ENCODE measurements at places on chromosomes 4 and X.

DNA sequence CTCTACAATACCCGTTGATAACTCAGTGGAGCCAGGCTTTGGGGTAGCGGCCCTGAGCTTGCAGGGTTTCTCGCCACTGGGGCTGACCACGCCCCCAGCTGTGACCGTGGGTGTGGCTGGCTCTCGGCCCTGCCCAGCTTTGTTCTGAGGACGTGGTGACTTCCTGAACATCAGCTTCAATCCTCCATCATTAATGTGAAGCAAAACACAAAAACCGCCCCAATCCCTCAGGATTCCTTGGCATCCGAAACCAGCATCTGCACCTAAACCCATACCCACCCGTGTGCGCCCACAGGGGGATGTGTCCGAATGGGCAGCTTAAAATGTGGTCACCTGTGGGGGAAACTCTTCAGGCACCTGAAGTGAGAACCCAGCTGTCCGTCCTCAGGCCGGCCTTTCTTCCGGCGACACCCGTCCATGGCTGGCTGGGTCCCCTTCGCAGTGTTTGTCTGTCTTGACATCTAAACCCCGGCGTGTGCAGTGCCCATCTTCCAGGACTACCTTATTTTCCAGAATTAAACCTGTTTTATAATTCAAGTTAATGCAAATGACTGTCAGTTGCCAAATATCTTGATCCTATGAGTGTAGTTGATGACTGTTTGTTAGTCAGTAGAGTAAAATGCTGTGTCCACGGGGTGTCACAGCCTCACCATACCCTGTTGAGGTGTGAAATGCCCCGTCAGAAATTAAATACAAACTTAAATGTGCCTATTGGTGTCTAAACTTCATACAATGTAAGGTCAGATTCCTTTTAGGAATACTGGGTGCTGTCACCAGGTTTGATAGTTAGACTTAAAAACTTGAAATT, 27.3 kb downstream of the NELFA start:
- no peak for DNase-seq

- DNase-seq = no peak
Measured at GRCh38 chr4:176830971-176831370, 38.2 kb upstream of the VEGFC start.

DNA sequence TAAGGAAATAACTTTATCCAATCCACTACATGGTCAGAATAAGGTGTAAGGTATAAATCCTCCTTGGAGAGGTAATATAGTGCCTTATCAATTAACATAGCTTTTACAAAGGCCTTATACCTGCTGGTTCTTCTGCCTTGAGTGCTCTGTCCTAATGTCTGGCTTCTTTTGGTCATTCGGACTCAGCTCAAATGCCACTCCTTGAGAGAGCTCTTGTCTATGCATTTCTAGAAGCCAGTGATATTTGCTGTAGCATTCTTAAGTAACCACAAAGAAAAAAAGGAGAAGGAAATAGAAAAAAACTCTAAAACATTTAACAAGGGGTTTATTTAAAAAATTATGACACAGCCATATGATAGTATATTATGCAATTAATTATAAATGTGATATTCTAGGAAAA, 444.8 kb upstream of the SLIT2 start:
- DNase-seq = no peak

DNA sequence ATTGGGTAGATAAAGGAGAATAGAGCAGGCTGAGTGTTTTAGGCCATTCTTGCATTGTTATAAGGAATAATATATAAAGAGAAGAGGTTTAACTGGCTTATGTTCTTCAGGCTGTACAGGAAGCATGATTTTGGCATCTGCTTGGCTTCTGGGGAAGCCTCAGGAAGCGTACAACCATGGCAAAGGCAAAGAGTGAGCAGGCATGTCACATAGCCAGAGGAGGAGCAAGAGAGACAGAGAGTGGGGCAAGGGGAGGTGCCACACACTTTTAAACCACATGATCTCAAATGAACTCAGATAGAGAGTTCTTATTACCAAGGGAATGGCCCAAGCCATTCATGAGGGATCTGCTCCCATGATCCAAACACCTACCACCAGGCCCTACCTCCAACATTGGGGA, 4.4 kb upstream of the METTL14 start:
- DNase-seq = no peak

GRCh38 chrX:151789179-151789800, 54.7 kb downstream of the CNGA2 start:
- no peak for DNase-seq

- DNase-seq = no peak
Measured at GRCh38 chrX:103536071-103536470, 16.8 kb upstream of the RAB40A start.

- DNase-seq = no peak
Measured at GRCh38 chr4:69649207-69649606, 3.8 kb downstream of the UGT2A1 start.

DNA sequence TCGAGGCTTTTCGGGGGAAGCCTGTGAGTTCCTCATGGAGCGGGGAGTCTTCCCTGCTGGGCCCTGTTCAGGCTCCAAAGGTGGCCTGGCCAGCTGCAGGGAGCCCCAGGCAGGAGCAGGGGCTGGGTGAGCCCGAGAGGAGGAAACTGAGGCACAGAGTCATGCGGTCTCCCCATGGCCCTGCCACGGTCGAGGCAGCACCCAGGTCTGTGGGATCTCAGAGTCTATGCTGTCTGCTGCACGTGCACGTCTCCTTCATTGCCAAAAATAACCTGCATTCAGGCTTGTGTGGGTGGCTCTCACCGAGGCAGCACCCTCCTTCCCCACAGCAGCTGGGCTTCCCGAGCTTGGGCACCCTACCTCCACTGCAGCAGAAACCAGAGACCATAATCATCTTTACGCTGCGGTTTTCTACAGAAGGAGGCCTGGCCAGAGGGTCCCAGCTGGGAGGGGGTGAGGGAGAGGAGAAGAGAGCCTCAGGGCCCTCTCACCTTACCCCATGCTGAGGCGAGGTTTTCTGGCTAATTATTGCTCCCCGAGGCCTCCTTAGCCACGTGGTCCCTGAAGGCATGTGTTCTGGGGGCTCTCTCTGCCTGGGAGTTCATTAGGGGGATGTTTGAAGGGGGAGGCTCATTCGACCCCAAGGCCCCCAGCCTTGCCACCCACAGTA, 64.3 kb downstream of the CPZ start:
- no peak for DNase-seq

- DNase-seq = no peak
Measured at GRCh38 chr4:11635342-11635741, 206.6 kb upstream of the HS3ST1 start.

DNA sequence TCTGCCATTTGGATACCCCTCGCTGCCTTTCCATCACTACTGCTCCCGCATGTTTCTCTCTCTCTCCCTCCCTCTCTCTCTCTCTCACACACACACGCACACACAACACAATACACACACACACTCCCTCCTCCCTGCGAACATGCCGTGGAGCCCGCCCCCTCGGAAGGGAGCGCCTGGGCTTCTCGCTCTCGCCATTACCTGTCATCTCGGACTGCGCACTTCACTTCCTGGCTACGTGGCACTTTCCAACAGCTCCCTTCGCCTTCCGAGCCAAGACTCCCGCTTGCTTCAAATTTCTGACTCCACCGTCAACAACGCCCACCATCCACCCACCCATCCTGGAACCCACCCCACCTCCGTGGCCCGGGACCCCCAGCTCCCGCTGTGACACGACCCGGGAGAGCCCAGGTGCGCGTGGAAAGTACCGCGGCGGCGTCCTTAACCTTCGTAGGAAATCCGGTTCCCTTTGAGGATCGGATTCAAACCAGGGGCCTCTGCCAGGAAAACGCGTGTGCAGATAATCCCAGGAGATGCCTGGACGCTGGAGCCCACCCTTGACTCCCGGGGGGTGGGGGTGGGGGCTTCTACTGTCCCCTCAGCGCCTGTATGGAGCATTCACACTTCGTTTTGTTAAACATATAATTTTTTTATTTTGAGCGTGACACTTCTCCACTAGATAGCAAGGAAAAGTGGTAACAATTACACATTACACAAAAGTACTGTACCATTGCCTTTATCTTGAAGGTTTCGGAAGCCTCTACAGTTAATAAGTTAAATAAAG, 12.5 kb downstream of the ARX start:
- no peak for DNase-seq

- DNase-seq = no peak
Measured at GRCh38 chr4:88792821-88793220, 95.2 kb upstream of the NAP1L5 start.

GRCh38 chr4:170887396-170887795, 797.6 kb upstream of the AADAT start:
- DNase-seq = no peak

- no peak for DNase-seq
Measured at GRCh38 chr4:75715105-75715799, 9.1 kb upstream of the USO1 start.

GRCh38 chrX:154321594-154321993, 26.0 kb downstream of the TKTL1 start:
- DNase-seq = no peak

DNA sequence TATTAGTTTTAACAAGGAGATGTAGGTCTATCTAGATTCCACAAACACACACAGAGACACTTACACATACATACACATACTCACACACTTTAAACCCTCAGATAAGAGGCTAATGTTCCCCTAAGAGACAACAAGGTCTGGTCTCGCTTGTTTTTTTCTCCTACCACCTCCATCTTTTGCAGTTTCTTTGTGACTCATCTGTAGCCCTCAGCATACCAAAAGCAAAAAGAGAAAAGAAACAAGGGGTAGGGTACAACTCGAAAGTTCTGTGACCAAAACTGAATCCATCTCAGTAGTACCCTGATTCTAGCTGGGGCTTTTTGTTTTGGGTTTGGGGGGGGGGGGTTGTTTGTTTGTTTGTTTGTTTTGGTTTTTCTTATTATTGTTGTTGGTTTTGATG, 12.2 kb upstream of the EXOSC9 start:
- DNase-seq = no peak

GRCh38 chr4:41921476-41921875, 13.8 kb upstream of the TMEM33 start:
- DNase-seq = no peak

GRCh38 chr4:100742045-100742444, 224.2 kb upstream of the EMCN start:
- no peak for DNase-seq

Data from stimulated activated CD4-positive, alpha-beta T cell treated with anti-CD3 and anti-CD28 coated beads, Interleukin-4, amount 100 ng/mL, for 24 hours (primary cell).